ENCODE measurements at places on chromosomes 1 and 21.
A peak's percentile ranks its signal among the peaks of the same experiment; 100 is the strongest.

DNA sequence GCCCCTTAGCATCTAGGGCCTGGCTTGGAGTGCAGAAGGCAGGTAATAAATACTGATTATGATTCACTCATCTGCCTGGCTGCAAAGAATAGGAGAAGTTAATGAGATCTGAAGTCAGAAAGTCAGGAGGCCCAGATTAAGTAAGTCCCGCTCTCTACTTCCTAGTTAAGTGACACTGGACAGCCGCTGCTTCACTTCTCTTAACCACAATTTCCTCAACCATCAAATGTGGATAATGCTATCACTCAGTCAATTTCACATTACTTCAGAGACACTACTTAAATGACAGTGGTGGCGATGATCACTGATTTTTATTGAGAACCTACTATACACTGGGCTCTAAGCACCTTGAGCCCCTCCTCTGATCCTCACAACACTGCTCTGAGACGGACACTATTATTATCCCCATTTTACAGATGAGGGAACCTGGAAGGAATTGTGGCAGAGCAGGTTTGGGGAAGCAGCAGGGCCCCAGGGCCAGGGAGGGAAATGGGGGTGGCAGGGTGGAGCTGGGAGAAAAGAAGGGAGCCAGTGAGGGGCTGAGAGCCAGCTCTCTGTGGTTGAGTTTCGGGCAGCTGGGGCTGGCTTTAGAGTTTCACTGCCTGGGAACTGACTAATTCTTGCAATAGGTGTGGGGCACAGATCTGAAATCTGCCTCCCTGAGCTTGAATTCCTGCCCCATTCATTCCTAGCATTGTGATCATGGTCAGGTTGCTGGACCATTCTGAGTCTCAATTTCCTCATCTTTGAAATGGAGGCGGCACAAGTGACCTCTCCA is 2.4 kb upstream of the E2F2 start:
- no peak for DNase-seq

GRCh38 chr1:244988521-244988920 is 124.2 kb upstream of the HNRNPU start:
- DNase-seq = no peak

GRCh38 chr1:113976609-113977278 is 2.5 kb upstream of the OLFML3 start:
- DNase-seq = no peak

DNA sequence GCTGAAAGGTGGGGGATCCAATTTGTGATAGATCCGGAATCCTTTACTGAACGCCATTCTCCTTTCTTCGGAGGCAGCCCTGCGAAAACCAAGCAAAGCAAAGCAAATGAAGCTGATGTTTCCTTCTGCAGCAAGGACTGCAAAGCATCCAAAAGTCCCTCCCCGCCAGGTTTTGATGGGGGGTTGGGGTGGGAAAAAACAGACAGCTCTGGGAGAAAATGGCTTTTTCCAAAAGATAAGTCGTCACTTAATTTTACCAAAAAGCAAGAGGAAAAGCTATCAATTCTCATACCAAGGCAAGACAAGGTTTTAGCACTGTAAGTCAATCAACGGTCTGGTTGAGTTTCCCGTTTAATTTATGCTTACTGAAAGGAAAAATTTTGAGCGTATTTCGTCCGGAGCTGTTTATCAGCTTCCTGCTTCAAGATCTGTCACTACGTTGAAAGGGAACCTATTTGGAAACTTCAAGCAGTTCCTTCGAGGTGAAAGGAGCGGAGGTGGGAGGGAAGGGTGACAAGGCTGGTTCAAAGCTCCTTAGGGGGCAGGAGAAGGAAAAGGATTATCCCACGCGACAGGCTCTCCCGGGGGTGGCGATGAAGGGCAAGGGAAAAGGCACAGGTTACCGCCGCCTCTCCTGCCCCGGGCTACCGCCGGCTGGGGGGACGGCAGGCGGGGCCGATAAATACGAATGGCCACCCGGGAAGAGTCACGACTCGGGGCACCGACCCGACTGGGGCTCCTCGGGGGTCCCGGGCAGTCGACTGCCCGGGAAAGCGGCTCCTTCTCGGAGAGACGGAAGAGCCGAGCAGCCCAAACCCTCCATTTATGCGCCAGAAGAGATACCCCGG is 750 bp downstream of the SYNJ1 start:
- DNase-seq = peak; percentile 75

DNA sequence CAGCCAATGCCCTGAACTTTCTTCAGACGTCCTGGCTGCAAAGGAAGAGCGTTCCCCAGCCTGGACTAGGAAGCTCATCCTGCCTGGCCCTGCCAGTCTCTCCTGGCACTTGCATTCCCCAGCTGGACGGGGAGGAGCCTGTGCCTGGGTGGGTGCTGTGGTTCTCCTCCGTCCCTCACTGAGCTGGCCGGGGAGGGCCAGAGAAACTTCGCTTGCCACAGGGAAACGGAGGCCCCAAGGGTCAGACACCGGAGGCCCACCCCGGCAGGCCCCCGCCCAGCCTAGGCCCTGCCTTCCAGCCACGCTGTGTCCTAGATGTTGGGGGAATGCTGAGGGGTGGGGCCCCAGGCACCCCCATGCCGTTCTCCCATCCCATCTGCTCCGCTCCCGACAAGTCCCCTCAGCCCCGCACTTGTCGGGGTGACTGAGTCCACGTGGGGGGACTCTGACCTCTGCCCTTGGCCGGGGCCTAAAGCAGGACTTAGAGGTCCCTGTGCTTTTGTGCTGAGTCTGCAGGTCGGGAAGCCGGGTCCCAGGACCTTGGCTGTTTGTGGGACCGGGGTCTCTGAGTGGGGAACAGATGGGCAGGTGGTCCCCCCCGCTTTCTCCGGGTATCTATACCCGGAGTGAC is 4.8 kb downstream of the FTCD start:
- peak; percentile 64 for DNase-seq

GRCh38 chr1:219130366-219130935 is 43.2 kb upstream of the LYPLAL1 start:
- no peak for DNase-seq

- no peak for DNase-seq
Measured at GRCh38 chr21:20721151-20721550, 277.1 kb upstream of the NCAM2 start.

DNA sequence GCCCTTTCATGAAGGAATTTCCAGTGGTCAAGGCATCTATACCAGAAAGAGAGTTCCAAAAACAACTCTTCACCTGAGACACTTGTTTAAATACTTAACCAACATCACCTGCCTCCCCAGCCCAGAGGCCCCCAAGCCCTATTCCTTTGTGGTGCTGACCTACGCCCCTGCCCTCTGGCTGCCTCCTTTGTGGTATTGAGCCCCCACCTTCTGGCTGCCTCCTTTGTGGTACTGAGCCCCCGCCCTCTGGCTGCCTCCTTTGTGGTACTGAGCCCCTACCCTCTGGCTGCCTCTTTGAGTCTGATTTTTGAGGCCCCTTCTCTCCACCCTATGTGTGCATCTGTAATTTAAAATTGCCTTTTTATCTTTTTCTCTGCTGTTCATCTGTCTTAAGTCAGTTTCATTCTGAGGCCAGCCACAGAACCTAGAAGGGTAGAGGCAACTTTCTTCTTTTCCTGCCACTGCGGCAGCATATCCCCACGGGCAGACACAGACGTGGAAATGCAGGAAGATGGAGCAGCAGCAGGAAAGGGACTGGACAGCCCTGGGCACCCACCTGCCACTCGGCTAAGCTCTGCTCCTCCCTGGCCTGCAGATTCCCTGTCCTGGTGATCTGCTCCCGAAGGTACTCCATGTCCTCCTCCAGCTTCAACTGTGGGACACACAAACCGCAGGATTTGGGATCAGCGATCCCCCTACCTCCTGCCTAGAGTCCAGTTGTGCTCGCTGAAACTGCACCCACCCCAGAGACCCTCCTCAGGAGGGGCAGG is 3.2 kb downstream of the TRIM17 start:
- DNase-seq = no peak

DNA sequence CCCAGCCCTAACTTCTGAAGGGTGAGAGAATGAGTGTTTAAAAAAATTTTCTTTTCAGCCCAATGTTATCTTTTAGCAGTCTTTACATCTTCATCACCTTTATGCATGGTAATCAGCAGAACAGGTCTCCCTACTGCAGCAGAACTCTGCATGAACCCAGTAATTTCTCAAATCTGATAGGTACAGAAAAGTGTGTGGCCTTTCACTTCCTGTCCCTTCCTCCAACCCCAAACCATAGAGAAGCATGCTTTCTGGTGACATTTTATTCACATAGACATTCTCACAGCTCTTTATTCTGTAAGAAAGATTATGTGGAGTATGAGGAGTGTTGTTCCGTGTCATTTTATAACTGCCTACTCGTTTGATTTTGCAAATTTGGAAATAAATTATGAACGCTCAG is 68.6 kb downstream of the RPAP2 start:
- DNase-seq = no peak

DNA sequence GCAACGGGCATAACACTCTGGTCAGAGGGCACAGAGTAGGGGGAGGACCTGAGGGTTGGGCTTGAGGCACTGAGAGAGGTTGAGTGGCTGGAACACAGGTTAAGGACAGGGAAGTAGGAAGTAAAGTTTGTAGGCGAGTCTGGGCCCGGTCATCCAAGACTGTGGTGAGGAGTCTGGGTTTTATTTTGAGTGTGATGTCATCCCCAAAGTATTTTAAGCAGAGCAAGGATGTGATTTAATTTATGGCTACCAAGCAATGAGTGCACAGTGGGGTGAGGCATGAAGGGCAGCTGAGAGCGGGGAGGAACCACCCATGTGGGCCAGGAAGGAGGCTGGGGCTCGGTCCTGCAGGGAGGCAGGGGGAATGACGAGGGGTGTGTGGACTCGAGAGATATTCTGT is 11.2 kb upstream of the VWA5B1 start:
- no peak for DNase-seq

DNA sequence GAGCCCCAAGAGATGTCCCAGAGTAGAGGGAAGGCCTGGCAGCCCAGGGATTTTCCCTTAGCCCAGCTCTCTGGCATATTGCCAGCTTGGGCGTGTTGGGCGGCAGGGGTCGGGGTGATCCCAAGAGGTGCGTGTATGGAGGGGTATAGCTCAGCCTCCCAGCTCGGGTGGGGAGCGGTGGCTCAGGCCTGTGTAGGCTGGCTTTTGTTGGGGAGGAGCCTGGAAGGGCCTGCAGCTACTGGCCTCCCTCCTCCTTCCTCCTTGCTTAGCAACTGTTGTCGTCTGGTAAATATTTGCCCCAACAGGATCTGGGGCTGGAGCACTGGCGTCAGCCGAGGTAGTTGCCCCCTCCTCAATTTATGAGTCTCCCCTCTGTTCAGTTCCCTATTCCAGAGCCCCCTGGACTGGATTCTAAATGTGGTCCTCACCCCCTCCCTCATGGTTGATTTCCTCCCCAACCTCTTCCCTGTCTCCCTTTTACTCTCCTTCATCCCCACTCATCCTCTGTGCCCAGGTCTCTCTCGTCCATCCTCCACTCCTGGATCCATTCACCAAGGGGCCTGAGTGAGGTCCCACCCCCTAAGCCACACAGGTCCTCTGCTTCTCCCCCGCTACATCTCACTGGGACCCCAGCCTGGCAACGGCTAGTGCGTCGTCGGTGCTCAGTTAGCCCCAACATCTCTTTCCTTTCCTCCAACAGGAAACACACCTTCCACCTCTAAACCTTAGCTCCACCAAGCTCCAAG is 10.3 kb upstream of the LMNA start:
- peak; percentile 96 for DNase-seq

GRCh38 chr1:221562542-221563475 is 179.1 kb downstream of the DUSP10 start:
- DNase-seq = no peak

- no peak for DNase-seq
Measured at GRCh38 chr1:168235548-168235885, 9.7 kb downstream of the SFT2D2 start.

GRCh38 chr1:83515578-83516154 is 483.3 kb downstream of the TTLL7 start:
- no peak for DNase-seq

DNA sequence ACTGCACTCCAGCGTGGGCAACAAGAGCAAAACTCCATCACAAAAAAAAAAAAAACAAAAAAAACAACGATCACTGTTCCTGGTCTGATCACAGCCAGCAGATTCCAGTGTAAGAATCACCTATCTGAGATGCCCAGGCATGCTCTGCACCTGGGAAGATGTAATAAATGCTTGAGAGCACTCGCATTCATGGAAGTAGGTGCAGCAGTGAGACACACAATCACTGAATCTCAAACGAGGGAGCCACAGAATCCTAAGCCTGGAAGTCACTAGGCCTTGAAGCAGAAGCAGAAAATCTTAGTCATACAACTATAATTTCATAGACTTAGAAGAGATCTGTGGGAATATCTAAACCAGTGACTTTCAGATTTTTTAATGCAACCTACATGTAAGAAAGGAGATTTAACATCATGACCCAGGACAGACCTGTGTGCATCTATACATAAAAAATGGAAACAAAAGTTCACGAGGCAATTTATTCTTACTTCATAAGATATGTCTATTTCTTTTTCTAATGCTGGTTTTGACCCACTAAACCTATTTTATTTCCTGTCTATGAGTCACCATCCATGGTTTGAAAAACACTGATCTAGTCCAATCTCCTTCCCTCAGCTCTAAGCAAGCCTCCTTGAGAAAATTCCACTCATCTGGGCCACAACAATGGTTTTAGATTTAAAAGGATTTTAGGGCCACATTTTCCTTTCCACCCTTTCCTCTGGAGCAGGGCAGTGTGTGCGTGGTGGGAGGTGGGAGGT is 30.4 kb downstream of the RIMS3 start:
- DNase-seq = no peak

GRCh38 chr1:4510276-4510691 is 144.1 kb upstream of the AJAP1 start:
- DNase-seq = no peak

- DNase-seq = no peak
Measured at GRCh38 chr1:179298952-179299351, 5.4 kb downstream of the SOAT1 start.

DNA sequence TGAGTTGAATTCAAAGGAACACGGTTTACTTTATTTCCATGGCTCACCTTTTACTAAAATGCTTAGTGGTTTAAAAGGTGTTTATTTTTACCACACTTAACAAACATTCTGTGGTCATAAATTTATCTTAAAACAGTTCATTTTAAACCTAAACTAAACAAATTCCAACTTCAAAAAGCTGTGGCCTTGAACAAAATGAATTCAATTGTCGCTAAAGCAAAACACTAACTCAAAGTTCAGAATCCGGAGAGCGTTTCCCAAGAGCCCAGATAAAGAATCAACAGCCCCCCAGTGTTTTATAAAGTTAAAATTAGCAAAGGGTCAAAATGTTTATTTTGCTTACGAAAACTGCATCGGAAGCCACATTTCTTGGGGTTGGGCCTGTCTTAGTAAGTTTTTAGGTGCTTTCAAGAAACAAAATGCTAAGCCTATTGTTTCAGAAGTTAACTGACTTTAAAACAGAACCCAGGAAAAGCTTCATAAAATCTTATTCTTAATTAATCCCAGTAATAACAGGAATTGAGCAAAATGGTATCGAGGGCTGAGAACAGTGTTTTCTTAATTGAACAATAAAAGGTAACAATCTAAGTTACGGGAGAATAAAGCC is 1.3 kb downstream of the PUM1 start:
- no peak for DNase-seq

GRCh38 chr1:78222225-78222959 is 176.6 kb downstream of the GIPC2 start:
- no peak for DNase-seq

DNA sequence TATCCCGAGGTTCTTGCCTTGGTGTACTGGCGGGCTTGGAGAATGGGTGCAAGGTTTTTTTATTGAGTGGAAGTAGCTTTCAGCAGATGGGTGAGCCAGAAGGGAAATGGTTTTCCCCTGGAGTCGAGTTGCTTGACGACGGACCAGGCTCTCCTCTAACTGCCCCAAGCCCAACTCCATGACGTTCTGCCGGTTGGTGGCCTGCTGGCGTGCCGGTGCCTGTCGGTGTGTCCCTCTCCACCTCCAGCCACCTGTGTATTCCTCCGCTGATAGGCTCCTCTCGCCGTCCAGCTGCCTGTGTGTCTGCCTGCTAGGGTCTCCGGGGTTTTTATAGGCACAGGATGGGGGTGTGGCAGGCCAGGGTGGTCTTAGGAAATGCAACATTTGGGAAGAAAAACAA is 34.3 kb upstream of the PTGFRN start:
- DNase-seq = no peak
